ENCODE measurements at places on chromosomes 7 and 10. TPM values are rescaled to one million over a fixed set of nuclear protein-coding genes. Genes with fewer than 3 reads are reported as not detected.
A peak's percentile ranks its signal among the peaks of the same experiment; 100 is the strongest.

DNA sequence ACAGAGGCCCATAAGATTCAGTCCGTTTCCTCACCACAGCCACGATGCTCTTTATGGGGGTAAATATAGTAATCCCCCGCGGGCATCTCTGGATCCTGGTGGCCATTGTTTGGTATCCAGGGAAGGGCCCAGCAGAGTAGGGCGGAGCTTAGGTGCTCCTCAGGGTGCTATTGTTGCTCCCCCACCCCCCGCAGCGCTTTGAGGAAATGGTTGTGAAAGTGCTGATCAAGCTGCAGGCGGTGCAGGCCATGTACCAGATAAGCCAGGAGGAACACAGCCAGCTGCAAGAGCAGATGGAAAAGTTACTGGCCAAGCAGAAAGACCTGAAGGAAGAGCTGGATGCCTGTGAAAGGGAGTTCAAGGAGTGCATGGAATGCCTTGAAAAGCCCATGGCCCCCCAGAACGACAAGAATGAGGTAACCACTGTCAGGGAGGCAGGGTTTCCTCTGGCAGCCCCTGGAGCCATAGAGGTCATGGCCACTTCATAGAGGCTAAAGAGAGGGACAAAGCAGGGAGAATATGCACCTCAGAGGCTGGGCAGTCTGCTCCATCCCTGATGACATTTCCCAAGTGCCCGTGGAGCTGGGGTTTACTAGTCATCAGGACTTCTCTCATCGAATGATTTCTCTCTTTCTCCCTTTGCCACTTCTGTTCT is 17.6 kb upstream of the FLNC start:
- no peak for DNase-seq

DNA sequence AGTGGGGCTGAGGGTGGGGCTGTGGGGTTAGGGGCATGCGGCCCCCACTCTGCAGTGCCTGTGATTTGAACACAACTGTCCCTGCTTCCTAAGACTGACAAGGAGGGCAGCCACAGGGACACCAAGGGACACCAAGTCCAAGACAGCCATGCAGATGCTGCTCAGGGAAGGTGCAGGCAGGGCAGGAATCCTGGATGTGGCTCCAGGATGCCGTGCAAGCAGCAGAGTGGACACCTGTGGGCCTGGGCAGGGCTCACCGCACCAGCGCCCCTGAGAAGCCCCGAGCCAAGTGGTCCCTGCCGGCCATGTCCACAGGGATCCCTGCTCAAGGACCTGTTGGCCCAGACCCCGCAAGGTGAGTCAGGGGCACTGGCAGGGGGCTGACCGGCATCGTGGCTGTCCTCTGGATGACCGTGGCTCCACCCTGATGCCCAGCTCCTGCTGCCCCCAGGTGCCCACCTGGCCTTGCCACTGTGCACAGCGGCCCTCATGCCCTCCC is 58.5 kb downstream of the STK32C start:
- DNase-seq: no peak

- no peak for DNase-seq
Observed at GRCh38 chr10:5782174-5782573, 31.1 kb downstream of the GDI2 start.

GRCh38 chr7:27661811-27662489 is 733 bp downstream of the HIBADH start:
- DNase-seq: peak; percentile 50

- DNase-seq: no peak
Observed at GRCh38 chr7:23315366-23315765, 16.2 kb downstream of the MALSU1 start.

DNA sequence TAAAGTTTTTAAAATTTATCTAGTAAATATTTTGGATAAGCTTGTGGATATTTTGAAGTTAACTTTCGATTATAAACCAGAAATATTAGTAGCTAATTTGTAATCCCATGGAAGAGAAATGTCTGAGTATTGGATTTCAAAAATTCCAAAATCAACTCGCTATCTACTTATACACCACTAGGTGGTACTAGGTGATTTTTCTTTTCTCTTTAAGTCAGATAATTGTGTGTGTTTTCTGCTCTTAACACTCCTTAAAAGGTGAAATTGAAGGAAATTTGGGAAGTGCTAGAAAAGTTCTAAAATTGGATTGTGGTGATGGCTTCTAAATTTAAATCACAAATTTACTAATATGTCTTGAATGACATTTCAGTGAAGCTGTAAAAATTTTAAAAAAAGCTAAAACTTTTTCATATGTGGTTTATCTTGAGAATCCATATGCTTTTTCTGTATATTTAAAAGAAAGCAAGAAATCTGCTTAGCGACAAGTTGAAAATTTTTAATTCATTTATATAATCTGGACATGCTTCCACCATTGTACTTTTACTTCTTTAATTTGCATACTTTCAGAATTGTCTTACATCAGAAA is 90.2 kb downstream of the IPMK start:
- no peak for DNase-seq

GRCh38 chr7:92586841-92587240 is 3.3 kb downstream of the FAM133B start:
- DNase-seq: no peak

- DNase-seq: no peak
Observed at GRCh38 chr10:110918643-110919348, at the start of gene BBIP1. Gene BBIP1 (minus strand): TSS chr10:110919180. CDS start chr10:110918157, 1,023 bp downstream.

DNA sequence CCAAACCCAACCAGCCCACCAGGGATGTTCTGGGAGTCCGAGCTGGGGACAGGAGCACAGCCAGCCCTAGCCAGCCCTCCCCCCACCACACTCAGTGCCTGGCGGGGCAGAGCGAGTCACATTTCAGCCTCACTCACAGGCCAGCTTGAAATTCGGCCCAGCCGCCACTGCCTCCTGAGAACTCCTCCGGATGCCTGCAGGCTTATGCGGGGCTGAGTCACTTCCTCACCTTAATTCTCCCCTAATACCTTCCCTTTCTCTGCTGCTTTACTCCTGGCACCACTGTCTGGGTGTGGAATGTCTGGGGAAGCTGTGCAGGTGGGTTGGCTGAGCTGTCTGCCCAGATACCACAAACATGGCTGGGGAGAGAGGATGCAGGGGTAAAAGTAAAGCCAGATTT is 22.6 kb upstream of the DLG5 start:
- DNase-seq: no peak

DNA sequence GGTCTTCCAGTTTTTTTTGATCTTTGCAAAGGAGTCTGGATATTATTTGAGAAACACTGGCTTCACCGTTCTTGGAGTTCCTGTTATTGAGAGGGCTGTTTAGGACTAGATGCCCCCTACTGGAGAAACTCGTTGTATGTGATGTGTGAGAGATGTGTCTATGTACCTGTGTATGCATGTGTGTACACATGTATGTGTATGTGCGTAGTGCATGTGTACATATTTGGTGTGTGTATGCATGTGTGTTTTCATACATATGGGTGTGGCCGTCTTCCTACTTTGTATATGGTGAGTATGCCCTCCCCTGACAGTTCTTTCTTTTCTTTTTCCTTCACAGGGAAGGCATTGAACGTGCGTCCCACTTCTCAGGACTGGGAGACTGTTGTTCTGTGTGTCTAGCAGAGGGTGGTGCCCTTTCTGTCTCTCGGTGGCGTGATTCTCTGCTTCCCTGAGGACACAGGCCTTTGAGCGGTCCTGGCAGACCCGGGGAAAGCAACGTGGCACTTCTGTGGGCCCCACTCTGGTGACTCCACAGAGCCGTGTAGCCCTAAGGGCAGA is 3.0 kb upstream of the CALHM3 start:
- DNase-seq: no peak

- DNase-seq: no peak
Observed at GRCh38 chr7:28276298-28276697, 95.7 kb upstream of the JAZF1 start.

GRCh38 chr10:16258291-16259040 is 178.3 kb upstream of the PTER start:
- no peak for DNase-seq

The SLC35B4 gene
- 3.3 TPM for total RNA-seq

The OR13A1 gene
- not detected for total RNA-seq

The CABCOCO1 gene
- not detected for total RNA-seq

The CUBN gene
- 0.72 TPM for total RNA-seq

The C10orf53 gene
- not detected for total RNA-seq

Data from pancreas (tissue), 10 donors.